H4 (cell line): ENCODE measurements at places on chromosomes 6 and 20.

DNA sequence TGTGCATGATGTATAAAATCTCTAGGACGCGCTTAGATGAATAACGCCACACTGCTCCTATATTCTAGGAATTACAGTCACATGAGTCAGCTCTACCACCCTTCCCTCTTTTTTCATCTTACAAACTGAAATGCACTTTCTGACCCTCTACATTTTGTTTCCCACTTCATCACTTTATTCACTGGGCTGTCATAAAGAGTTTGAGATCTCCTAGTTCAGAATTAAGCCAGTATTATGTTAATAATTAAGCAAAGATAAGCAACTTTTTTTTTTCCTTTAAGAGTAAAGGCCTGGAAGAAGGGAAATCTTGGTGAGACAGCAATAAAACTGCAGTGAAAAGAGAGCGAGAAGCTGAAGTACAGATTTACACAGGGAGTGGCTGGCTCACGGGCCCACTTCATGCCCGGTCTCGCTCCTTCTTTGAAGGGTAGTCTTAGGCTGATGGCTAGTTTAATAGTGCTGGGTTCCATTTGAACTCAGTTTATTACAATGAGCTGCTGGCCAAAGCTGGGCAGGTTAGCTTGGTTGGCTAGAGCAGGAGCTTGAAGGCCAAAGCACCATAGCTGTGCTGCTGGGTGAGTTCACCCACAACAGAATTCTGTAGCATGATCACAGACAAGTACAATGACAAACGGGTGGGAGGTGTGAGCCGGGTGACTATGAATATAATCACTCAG, 110.6 kb downstream of the MAP7 start:
- DNase-seq: no peak

GRCh38 chr20:36883977-36884535, 8.1 kb downstream of the TLDC2 start:
- DNase-seq: no peak

GRCh38 chr6:35668744-35669450, 19.8 kb downstream of the FKBP5 start:
- no peak for DNase-seq

DNA sequence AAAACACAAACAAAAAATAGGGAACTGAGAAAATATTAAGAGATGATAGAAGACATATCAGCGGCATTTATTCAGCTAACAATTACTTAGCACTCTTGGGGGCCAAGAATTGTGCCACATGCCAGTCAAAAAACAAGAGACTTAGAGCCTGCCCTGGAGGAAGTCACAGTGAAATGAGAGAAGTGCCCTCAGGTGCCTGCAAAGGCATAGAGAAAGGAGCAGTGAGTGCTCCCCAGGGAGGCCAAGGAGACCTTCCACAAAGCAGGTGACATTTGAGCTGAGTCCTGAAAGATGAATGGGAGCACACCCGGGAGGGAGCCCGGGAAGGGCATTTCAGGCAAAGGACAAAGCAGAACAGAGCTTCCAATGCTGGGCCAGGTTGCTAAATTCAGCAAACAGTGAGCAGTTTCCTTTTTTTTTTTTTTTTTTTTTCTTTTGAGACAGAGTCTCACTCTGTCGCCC, 184.7 kb upstream of the JARID2 start:
- DNase-seq: no peak

DNA sequence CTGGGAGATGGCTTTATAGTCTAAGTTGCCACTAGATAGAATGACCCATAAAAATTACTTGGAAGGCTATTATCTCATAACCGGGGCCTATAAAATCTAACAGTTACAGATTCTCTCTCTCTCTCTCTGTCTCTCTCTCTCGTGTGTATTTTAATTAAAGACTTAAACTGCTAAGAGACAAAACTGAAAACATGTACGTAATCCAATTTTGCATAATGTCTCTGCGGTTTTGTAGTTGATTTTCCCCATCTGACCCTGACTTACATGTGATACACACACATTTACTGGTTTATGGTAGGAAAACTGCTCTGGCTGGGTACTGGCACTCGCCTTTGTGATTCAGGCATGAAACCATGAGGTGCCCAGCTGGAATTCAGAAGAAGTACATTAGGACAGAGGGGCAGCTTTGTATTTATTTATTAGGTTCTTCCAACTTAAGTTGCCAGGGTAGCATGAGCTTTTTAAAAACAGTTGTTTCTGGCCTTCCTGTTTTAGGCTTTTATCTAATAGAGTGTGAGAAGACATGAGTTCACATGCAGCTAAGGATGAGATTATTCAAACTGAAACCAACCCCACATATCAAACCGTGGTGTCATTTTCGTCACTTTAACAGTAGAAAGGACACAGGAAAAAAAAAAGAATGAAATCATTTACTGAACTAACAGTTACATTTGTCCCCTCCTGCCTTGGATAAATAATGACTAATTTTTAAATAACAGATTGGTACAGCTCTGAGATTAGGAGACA, 182.5 kb downstream of the GMPR start:
- DNase-seq: no peak

DNA sequence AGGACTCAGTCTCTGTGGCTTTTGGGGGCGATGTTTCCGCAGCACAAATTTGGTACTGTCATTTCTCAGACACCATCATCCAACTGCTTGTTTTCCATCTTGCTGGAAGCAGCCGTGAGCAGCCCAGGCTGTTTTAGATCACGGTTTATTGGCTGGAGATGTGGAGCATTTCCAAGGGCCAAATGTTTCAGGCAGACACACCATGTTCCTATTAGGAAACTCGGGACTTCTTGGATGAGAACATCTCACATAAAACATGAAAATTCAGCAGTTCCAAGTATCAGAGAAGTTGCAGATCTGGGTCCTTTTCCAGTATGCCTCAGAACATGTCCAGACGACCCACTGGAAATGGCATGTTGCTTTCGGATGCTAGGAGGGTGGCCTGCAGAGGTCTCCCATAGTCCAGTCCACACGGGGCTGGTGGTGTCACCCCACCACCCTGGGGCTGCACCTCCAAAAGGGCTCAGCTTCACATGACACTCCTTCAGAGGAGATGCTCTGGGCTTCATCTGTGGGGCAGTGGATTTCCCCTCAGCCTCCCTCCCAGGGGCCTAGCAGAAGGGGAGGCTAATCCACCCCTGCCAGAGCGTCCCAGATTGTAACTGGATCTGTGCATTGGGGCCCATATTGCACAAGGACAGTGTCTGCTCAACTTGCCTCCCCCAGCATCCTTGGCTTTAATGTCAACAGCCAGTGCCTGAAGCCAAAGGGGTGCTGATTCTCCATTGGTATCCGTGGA, 176.3 kb downstream of the SCP2D1 start:
- DNase-seq: no peak

GRCh38 chr6:14217728-14218518, 100.4 kb downstream of the CD83 start:
- no peak for DNase-seq
